Mammary microvascular endothelial cell (primary cell): ENCODE measurements at places on chromosomes 2 and 18. TPM values are rescaled to one million over a fixed set of nuclear protein-coding genes. Genes with fewer than 3 reads are reported as not detected.

ZBTB14 gene
- 6.5 and 10.1 TPM in 2 replicates for total RNA-seq

RGPD4 gene
- not detected in 2 replicates for total RNA-seq

TFPI gene
- 145 and 152 TPM in 2 replicates for total RNA-seq

KIF1A gene
- total RNA-seq = 0.13 TPM in 1 of 2 replicates, not detected in the other

OTOS gene
- total RNA-seq = not detected in 2 replicates

COL3A1 gene
- total RNA-seq = 2.3 and 2.6 TPM in 2 replicates

NTSR2 gene
- total RNA-seq = not detected in 2 replicates

IGFBP2 gene
- total RNA-seq = 248 and 250 TPM in 2 replicates

RAX gene
- not detected in 2 replicates for total RNA-seq

TNFAIP6 gene
- total RNA-seq = 0.64 TPM in 1 of 2 replicates, not detected in the other

ZFP36L2 gene
- 15.4 and 20.5 TPM in 2 replicates for total RNA-seq

TM4SF20 gene
- not detected in 2 replicates for total RNA-seq

DRC1 gene
- 0.13 TPM in 1 of 2 replicates, not detected in the other for total RNA-seq

CFAP210 gene
- total RNA-seq = not detected in 2 replicates

CYRIA gene
- total RNA-seq = 7.5 and 10.2 TPM in 2 replicates

GPR75 gene
- total RNA-seq = 0.27 and 0.94 TPM in 2 replicates

PROC gene
- not detected in 2 replicates for total RNA-seq

IL36RN gene
- not detected in 2 replicates for total RNA-seq

TACR1 gene
- not detected in 2 replicates for total RNA-seq

CRACDL gene
- total RNA-seq = 12.0 and 13.3 TPM in 2 replicates

CLEC4F gene
- total RNA-seq = 0.10 TPM in 1 of 2 replicates, not detected in the other

SULT1C4 gene
- total RNA-seq = 4.1 and 6.7 TPM in 2 replicates

RNF125 gene
- 3.5 and 4.0 TPM in 2 replicates for total RNA-seq

NEURL3 gene
- total RNA-seq = 0.34 and 1.7 TPM in 2 replicates

B3GNT7 gene
- total RNA-seq = 1.1 and 1.3 TPM in 2 replicates

PAX8 gene
- 2.1 and 2.8 TPM in 2 replicates for total RNA-seq

CCT7 gene
- total RNA-seq = 488 and 490 TPM in 2 replicates

ERFE gene
- total RNA-seq = 1.3 and 1.5 TPM in 2 replicates
